ENCODE measurements at places on chromosomes 5 and 9.

DNA sequence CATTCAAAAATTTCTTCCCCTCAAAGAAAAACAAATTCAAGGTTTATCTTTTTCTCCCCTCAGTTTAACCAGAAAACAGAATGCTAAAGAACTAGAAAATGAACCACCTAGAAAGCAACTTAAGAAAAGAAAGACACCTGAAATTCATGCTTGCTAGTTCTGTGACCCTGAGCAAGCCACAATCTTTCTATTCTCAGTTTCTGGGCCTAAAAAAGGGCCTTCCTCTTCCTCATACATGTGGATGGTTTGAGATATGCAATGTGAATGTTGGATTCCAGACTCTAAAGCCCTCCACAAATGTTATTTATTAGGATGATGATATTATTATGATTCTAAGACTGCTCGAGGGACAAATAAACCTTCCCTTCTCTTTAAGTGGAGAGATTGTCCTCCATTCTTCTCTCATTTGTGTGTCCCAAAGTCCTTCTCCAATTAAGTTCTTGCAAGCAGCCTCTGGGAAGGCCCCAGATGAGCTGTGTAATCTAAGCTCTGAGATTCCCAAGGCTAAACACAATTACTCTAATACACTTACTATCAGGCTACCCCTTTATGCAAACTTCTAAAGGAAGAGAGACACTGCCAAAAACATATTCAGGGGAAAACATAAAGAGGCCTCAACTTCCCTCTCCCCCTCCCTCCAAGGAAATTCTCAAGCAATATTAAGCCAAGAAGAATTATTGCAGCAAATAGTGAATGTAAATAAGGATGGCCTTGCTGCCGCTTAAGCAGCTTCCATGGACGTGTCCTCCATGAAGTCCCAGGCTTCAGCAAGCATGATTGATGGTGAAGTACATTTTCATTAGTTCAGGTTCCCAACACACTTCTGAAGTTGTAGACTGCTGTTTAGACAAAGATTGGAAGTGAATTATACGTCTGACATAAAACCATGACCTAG lies 80.2 kb downstream of the PRKACG start:
- no peak for DNase-seq

GRCh38 chr9:95017062-95017461 lies 290.6 kb downstream of the AOPEP start:
- no peak for DNase-seq

- DNase-seq, result no peak
Observed at GRCh38 chr5:86371061-86371460, 246.7 kb upstream of the COX7C start.

DNA sequence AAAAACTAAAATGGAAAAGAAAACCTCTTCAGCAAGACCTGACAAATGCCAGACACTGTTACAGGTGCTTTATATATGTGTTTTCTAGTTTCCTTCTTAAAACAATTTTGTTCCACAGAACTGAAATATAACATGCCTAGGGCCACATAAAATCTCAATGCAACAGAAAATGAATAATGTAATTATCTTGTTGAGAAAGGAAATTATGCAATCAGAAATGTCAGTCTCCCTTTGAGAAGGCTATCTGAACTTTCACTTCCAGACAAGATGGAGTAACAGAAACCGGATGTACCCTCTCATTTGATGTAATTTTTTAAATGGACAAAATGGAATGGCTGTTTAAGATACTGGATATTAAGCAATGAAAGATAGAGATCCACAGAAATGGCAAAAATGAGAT lies 79.2 kb downstream of the AGTPBP1 start:
- DNase-seq, result no peak

DNA sequence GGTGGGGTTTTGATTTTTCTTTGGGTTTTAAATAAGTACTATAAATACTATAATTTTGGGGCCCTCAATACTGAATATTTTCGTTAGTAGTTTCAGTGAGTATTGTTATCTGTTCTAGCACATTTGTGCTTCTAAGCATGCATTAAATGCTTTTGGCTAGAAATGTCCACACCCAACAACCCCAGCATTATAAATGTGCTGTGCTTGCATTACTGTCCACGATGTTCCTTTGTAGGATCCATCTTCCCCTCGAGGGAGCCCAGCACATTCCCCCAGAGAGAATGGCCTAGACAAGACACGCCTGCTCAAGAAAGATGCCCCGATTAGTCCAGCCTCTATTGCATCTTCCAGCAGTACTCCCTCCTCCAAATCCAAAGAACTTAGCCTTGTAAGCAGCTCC lies 134.7 kb downstream of the TLE4 start:
- DNase-seq, result no peak

- no peak for DNase-seq
Observed at GRCh38 chr5:10631316-10631996, 67.6 kb downstream of the ANKRD33B start.
